ENCODE measurements at places on chromosomes 12 and 14. TPM values are rescaled to one million over a fixed set of nuclear protein-coding genes. Genes with fewer than 3 reads are reported as not detected.

Gene FOXG1
- not detected for total RNA-seq

Gene AHNAK2
- not detected for total RNA-seq

DNA sequence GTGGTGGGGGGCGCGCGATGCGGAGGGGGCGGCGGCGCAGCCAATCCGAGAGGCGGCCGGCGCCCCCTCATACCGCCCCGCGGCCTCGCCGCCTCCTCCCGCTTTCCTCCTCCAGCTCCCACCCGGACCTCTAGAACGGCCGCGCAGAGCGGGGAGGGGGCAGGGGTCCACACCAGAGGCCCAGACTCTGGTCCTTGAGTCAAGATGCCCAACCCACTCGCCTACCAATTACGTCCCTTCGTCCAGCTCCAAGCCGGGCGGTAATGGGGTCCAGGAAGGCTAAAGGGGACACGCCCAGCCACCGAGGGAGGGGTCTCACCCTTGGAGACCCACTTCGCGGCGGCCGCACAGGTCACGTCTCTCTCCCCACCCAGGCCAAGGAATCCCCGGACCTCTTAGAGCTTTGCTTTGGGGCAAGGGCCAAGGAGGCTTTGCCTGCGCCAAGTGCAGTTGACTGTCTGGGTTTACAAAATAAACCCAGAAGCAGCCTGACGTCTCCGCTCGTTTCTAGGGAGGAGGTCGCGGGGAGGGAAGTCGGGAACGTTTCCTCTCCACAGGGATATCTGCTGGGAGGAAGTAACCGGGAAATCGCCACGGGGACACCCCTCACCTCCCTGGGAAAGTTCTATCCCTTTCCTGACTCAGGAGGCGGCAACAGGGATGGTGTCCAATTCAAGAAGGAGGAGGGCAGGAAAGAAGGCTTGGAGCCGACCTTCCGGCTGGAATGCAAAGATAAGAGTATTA, 394 bp upstream of the AMIGO2 start:
- H3K36me3 ChIP-seq = peaks cover 20% of the 10 kb centered on the region
- peaks cover 75% of the 10 kb centered on the region for H3K4me1 ChIP-seq
- H3K27ac ChIP-seq = peak overlapping the region; percentile 95
- no peaks in the 10 kb centered on the region for H3K27me3 ChIP-seq
- peak overlapping the region; percentile 88 for H3K4me3 ChIP-seq

GRCh38 chr14:38039496-38039895, 168.2 kb upstream of the SSTR1 start:
- DNase-seq = no peak
- peaks cover 5% of the 10 kb centered on the region for H3K4me1 ChIP-seq
- no peaks in the 10 kb centered on the region for H3K27me3 ChIP-seq
- H3K36me3 ChIP-seq = no peaks in the 10 kb centered on the region

GRCh38 chr12:12176402-12176801, 90.4 kb downstream of the LRP6 start:
- no peak overlapping the region for H3K27ac ChIP-seq
- H3K36me3 ChIP-seq = peaks cover 2% of the 10 kb centered on the region
- peaks cover 13% of the 10 kb centered on the region for H3K4me1 ChIP-seq

- peaks cover 6% of the 10 kb centered on the region for H3K27me3 ChIP-seq
- H3K4me1 ChIP-seq = no peaks in the 10 kb centered on the region
- no peak overlapping the region for H3K4me3 ChIP-seq
- no peaks in the 10 kb centered on the region for H3K36me3 ChIP-seq
Measured at GRCh38 chr12:71576496-71576895, 87.2 kb downstream of the ZFC3H1 start.

GRCh38 chr12:127245437-127245836, 1021.5 kb upstream of the TMEM132C start:
- no peak for DNase-seq
- no peaks in the 10 kb centered on the region for H3K36me3 ChIP-seq
- H3K4me1 ChIP-seq = no peaks in the 10 kb centered on the region
- H3K27me3 ChIP-seq = no peaks in the 10 kb centered on the region

DNA sequence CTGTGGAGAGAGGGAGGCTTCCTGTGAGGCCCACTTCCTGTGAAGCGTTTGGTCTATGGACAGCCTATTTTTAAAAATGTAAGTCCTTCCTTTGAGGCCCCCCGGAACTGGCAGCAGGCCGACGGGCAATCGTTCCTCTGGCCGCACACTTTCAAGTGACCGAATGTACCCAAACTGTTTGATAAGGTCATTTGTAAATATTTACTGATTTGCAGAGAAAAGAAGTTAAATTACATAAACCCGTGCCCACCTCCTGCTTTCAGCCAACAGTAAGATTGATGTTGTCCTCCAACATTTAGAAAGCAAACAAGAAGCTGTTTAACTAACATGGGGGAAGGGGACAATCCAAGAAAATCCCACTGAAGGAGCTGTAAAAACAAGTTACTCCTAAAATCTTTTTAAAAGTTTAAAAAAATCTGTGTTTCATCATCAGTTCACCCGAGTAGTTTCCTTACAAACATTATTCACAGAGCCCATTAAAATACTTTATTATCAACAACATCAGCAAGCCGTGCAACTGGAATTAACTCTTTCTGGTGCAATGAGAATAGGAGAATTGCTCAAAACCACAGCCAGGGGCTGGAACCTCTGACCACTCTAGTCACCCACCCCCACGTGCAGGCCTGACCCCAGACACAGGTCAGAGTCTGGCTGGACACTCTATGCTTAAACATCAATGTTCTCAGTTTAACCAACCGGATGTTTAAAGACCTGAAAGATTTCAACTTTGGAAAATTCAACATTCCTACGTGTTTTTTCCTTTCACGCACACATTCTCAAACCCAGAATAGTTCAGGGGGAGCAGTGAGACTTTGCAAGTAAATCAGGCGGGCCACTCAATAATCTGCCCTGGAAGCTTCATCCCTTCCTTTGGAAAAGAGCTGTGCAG, 65.3 kb downstream of the FOXN3 start:
- H3K4me3 ChIP-seq = peak overlapping the region; percentile 29
- DNase-seq = peak; percentile 20
- H3K36me3 ChIP-seq = peaks cover 44% of the 10 kb centered on the region
- peak overlapping the region; percentile 89 for H3K27ac ChIP-seq

Gene DTX1
- total RNA-seq = 0.25 TPM

Gene SERPINA3
- not detected for total RNA-seq

GRCh38 chr12:27818401-27818918, 38.4 kb upstream of the MANSC4 start:
- peaks cover 30% of the 10 kb centered on the region for H3K27me3 ChIP-seq
- no peak overlapping the region for H3K4me3 ChIP-seq
- H3K4me1 ChIP-seq = peaks cover 39% of the 10 kb centered on the region
- DNase-seq = no peak
- no peak overlapping the region for H3K27ac ChIP-seq

- peaks cover 21% of the 10 kb centered on the region for H3K36me3 ChIP-seq
- H3K4me1 ChIP-seq = peaks cover 62% of the 10 kb centered on the region
- H3K27me3 ChIP-seq = no peaks in the 10 kb centered on the region
- DNase-seq = peak; percentile 47
- peak overlapping the region; percentile 97 for H3K4me3 ChIP-seq
Measured at GRCh38 chr14:69612014-69612782, 802 bp downstream of the SUSD6 start.

DNA sequence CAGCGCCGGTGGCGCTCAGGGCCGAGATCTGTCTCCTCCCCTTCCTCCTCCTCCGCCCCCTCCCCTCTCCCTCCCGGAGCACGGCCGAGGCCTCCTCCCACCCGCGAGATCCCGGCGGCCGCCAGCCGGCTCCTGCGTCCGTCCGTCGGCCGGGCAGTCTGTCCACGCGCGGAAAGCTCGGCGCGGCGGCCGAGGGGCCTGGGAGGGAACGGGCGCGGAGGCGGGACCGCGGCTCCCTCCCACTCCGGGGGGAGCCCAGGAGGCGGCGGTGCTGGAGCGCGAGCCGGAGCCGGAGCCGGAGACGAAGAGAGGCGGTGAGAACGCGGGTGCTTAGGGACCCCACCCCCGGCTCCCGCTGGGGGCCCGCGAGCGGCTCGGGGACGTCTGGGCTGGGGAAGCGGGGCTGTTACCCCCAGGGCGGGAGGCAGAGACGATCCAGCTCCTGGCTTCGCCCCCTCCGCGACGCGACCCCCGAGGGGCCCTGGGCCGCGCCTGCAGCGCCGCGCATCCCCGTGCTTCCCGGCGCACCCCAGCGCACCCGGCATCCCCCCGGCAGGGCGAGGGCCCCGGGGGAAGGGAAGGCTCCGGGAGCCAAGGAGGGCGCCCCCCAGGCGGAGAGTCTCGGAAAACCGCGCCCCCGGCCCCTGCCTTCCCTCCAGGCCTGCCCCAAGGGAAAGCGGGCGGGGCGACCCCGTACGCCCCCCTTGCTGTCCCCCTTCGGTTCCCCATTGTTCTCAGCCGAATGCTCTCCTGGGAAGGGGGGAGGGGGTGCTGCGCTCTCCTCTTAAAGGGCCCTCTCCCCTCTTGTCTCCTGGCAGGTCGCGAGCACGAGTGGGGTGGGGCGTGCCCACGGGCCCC, at the start of gene DTX1:
TSS of gene DTX1 (plus strand) at position 100 of the 858 bp plus-strand sequence. CDS start 1,463 bp downstream, outside the sequence.
- H3K27ac ChIP-seq = no peak within 1 kb of the TSS
- peak within 1 kb of the TSS; percentile 53 for H3K4me3 ChIP-seq
- H3K27me3 ChIP-seq = peaks cover 11% of the 10 kb centered on the region
- peaks cover 5% of the 10 kb centered on the region for H3K4me1 ChIP-seq
- no peak for DNase-seq

DNA sequence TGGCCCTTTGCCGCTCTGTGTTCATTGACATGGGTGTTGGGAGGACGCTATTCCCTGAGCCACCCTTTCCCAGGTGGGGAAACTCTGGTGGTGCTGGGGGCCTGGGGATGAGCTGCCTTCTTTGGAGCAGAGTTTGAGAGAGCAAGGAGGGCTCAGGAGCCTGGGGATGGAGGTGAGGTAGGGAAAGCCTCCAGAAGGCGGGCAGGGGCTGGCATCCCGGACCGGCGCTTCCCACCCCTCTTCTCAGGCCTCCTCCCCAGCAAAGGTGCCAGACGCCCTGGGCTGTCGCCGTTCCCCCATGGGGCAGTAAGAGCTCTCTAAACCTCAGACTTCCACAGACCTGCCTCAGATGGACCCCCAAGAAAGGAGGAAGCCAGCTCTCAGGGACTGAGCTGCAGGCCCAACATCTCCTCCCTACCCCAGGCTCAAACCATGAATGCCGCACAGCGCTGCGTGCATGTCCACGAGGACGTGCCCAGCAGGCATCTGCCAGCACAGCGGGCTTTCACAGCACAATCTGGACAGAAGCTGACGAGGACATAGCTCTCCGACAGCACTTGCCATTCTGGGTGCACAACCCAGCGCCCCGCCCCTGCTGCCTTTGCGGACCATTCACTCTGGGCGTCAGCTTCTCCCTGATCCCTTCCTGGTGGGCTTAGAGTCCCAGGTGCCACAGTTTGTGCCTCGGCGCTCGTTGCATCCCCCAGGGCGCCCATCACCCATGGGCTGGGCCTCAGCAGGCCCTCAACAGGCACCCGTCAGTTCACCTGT, 14.9 kb upstream of the TTC7B start:
- peaks cover 5% of the 10 kb centered on the region for H3K36me3 ChIP-seq
- H3K27ac ChIP-seq = no peak overlapping the region
- no peak for DNase-seq
- no peak overlapping the region for H3K4me3 ChIP-seq

DNA sequence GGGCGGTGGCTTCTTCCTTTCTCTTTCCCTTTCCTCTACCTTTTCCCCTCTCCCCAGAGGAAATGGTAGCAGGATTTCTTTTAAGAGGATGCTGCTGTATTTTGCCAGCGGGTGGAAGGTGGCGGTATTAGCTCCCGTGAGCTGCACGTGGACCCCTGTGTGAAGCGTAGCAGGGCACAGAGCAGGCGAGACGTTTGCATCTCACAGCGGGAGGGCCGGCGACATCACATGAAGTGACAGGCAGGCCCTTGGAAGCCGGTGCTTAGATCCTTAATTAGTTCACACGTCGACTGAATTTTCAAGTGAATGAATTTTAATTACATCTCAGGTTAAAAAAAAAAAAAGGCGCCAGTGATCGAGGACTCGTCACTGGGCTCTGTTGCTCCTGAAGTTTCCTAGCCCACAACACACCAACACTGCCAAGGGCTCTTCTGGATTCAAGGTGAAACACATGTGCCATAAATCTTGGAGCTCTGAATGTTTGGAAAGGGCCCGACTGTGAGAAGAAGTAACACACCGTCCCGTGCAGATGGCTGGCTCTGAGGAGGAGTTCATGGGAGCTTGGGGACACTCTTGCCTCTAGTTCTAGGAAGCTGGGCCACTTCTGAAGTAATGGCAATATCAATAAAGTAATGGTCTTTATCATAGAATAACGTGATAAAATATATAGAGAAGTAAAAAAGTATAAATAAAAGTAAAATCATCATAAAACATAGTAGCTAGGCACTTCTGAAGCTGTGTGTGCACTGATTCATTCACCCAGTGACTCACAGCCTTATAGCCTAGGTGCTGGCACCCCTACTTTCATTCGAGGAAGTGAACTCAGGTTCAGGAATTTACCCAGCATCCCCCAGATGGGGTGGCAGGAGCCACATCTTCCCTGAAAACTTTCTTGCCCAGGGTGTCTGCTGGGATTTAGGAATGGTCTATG, 75.3 kb downstream of the AACS start:
- peaks cover 2% of the 10 kb centered on the region for H3K36me3 ChIP-seq
- H3K4me1 ChIP-seq = no peaks in the 10 kb centered on the region
- H3K27me3 ChIP-seq = no peaks in the 10 kb centered on the region
- no peak overlapping the region for H3K27ac ChIP-seq
- no peak for DNase-seq
- H3K4me3 ChIP-seq = no peak overlapping the region

DNA sequence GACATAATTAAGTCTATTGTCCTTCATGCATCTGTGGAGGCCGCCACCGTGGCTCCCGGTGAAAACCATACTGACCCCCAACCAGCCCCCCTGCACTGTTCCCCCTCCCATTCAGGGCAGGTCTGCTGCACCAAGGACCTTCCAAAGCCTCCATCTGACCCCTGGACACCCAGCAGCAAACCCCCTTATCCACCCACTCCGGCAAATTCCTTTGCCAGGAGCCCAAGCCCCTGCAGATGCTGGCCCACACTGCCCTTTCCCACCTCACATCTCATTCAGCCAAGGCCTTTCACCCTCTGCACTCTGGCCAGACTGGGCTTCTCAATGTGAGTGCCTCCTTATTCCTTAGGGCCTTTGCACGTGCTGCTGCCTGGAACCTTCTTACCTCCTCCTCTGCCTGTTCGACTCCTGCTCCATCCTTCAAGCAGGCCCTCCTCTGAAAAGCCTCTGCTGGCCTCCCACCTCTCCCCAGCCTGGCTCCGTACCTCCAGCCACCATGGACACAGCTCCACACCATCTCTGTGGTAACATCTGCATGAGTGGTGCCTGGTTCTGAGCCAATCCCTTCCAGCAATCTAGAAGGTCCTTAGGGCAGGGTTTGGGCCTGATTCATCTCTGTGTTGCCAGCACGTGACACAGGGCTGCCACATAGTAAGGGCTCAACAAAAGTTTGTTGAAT, 230.7 kb downstream of the BCL11B start:
- no peaks in the 10 kb centered on the region for H3K27me3 ChIP-seq
- peak overlapping the region; percentile 69 for H3K27ac ChIP-seq
- H3K4me3 ChIP-seq = no peak overlapping the region
- peaks cover 2% of the 10 kb centered on the region for H3K36me3 ChIP-seq

Gene LAG3
- 12.0 TPM for total RNA-seq

Gene COQ6
- 18.9 TPM for total RNA-seq

- no peaks in the 10 kb centered on the region for H3K36me3 ChIP-seq
- DNase-seq = no peak
- H3K4me1 ChIP-seq = peaks cover 4% of the 10 kb centered on the region
- no peak overlapping the region for H3K4me3 ChIP-seq
- no peak overlapping the region for H3K27ac ChIP-seq
Measured at GRCh38 chr14:32230181-32230580, 27.1 kb upstream of the RNU6-8 start.
